NCI-H2081 (cell line): ENCODE measurements at places on chromosomes 1 and 21.

DNA sequence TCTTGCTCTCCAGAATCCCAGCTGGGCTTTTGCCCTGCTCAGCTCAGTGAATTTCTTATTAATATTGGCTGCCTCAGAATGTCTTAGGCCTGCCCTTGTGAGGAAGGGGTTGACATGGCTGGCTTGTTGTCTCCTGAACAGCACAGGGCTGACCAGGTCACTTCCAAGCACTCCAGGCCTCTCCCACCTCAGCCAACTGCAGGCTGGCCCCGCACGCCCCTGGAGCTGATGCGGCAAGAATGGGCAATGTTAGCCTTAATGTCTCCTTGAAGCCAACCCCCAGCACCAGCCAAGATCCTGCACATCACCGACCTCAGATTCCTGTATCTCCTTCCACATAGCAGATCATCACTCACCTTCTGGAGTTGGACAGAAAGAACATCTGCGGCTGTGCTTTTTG lies 598.6 kb downstream of the AJAP1 start:
- no peak for DNase-seq

- peak; percentile 81 for DNase-seq
These were observed 69.8 kb upstream of the HAO2 start for GRCh38 chr1:119298687-119299303.

GRCh38 chr1:53270107-53270506 lies 31.8 kb upstream of the MAGOH start:
- DNase-seq = no peak

GRCh38 chr21:26946744-26947446 lies 20.0 kb downstream of the ADAMTS5 start:
- DNase-seq = no peak

- no peak for DNase-seq
These were observed 42.6 kb downstream of the KIRREL1 start for GRCh38 chr1:158035976-158036583.

- DNase-seq = no peak
These were observed 6.8 kb downstream of the SCYL3 start for GRCh38 chr1:169886931-169887330.

GRCh38 chr1:3609016-3609768 lies 2.1 kb downstream of the MEGF6 start:
- no peak for DNase-seq

DNA sequence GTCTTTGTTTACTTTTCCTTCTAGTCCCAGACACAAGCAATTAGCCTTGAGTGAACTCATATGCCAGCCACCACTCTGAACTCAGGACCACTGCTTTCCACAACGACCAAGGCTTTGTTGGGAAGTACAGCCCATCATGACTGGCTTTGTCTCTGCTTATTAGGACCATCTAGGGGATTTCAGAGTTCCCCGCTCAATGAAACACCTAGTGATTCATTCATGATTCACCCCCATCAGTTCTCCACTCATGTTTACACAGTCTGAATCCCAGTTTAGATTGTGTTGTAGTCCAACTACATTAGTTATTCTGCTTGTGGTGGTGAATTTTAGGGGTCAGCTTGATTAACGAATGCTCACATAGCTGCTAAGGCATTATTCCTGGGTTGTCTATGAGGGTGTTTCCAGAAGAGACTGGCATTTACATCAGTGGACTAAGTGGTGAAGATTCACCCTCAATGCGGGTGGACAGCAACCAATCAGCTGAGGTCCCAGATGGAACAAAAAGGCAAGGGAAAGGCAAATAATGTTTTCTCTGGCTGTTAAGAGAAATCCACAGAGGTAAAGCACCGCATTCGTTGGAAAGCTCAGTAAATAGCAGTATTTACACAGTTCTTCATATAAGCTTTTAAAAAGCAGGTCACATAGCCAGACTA lies 122.7 kb downstream of the RGS21 start:
- DNase-seq = no peak

DNA sequence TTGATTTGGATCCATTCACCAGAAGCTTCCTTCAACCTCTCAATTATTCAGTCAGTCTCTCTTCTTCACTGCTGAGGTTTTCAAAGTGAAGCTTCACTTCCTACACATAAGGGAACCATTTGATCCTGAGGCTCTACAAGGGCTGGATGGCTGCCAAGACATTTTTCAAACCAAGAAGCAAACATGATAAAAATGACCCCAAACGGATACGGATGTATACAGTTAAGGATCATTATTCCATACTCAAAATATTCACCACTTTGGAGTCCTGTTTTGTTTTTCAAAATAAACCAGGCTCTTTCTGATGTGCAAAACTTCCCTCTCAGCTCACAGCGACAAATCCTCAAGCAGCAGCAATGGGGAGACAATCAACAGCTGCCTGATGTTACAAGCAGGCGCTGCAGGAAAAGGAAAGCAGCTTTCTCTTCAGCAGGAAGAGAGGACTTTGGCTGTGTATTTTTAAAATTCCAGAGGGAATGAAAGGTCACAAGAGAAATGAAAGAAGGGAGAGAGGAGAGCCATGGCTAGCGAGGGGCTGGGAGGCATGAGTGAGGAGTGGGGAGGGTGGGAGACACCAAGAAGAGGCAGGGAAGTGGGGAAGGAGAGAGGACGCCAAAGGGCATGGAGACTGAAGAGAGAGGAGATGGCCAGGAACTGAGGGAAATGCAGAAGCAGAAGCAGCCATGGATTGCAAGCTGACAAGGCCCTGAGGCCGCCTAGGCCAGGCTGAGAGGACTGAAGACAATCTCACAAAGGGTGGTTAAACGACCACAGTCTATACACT lies 145.4 kb downstream of the SLC45A1 start:
- peak; percentile 62 for DNase-seq

GRCh38 chr21:38159355-38159754 lies 97.4 kb upstream of the KCNJ15 start:
- DNase-seq = peak; percentile 33

DNA sequence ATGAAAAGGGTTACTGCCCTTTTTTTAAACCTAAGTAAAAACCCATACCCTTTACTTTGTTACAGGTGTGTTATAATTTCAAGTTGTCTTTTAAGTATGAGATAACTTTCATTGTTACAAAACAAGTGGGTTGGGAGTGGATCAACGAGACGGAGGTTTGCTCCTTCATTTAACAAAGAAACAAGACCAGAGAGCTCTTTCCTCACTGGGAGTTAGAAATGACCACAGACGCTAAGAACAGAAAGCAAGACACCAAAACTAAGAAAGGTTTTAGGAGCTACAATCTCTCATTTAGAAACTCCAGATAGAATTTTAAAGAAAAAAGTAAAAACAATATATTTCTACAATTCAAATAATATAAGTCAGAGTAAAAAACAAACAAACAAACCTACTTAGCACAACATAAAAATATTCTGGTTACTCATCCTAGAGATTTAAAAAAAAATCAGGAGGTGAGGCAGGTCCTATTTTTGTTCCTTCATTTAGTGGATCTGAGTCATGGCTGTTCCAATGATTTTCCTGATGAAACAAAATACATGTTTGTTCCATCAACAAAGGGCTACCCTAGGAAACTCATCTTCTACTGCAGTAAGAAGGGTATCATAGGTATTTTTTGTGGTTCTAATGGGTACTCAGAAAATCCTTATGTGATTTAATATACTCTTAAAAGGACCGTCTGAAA lies 33.0 kb downstream of the APP start:
- DNase-seq = no peak

DNA sequence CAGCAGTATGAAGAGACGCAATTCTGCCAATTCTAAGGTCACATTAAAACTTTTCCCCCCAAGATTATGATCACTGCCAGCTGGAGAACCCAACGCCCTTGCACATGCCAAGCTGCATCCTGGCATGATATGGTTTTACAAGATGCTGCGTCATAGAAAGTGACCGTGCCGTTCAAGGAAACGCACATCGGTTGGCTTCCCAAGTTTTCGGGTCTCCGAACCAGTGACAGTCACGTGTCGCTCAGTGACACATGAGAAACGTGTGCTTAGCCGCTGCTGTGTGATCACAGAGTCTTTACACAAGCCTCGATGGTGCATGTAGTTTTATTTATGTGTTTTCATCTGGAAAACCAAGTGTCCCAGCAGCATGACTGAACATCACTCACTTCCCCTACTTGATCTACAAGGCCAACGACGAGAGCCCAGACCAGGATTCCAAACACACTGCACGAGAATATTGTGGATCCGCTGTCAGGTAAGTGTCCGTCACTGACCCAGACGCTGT lies 7.4 kb downstream of the SMIM1 start:
- no peak for DNase-seq

DNA sequence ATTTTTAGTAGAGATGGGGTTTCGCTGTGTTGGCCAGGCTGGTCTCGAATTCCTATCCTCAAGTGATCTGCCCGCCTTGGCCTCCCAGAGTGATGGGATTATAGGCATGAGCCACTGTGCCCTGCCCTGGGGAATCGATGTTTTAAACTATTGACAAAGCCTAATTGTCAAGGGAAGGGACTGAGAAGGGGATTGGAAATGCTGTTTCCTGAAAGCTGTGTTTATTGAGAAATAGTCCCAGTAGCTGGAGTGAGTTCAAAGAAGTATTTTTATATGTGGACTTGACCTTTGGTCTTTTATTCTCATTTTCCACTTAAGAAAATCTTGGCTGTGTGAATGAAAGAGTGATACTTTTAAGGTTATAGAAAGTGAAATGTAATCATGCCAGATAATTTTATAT lies 47.5 kb downstream of the KIF1B start:
- no peak for DNase-seq

DNA sequence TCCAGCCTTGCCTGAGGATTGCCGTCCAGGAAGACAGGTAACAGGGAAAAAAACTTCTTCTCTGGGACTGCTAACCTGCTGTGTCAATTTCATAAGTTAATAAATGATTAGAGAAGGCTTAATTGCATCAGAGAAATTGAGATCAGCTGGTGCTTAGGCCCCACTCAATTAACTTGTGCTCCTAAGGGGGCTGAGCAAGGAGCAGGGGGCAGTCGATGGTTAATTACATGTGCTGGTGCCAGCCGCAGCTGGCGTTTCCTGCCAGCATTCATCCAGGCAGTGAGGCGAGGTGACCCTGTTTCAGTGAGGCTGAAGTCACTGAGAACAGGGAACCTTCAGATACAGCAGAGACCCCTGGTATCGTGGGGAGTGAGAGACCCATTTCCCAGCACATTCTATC lies 60.0 kb downstream of the FAM163A start:
- peak; percentile 51 for DNase-seq

GRCh38 chr1:154219541-154219940 lies 1.2 kb upstream of the UBAP2L start:
- DNase-seq = peak; percentile 25

GRCh38 chr1:204902671-204903070 lies 32.0 kb downstream of the NFASC start:
- DNase-seq = no peak

DNA sequence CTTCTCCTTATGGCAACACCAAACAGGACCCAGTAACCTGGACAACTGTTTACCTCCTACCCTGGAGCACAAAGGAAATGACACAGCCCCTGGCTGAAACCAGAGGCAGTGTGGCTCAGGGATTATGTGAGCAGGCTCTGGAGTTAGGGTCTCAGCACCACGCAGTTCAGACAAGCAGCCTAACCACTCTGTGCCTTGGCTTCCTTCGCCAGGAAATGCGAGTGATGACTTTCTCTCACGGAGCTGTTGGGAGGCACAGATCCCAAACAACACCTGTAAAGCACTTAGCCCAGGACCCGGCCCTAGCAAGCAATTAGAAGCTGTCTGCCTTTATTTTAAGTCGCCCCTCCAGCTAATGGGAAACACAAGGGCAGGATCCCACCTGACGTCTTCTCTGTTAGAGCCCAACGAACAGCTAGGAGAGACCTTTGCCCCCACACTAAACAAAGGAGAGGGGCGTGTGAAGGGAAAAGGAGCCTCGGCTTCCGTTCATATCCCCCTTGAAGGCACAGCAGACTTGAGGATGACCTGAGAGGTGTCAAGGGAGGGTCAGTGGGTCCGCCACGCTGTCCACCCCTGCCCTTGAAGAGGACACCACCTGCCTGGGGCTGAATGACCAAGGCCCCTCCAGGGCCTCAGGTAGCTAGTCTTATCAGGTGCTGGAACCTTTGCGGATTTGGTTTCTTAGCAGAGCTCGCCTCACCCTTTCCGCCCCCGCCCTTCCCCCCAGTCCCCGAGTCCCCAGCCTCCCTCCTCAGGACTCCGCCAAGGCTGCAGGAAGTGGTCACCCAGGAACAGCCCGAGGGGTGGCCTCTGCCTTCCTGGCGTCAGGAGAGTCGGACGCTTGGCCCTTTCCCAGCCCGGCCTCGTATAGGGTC lies 860 bp downstream of the TMEM63A start:
- DNase-seq = no peak

- no peak for DNase-seq
These were observed 59.9 kb downstream of the LRRC8C start for GRCh38 chr1:89692601-89693521.

GRCh38 chr21:31410499-31411131 lies 66.6 kb upstream of the TIAM1 start:
- no peak for DNase-seq

GRCh38 chr1:169466259-169467230 lies 19.2 kb downstream of the SLC19A2 start:
- DNase-seq = peak; percentile 39

GRCh38 chr1:19689856-19690255 lies 25.2 kb downstream of the HTR6 start:
- no peak for DNase-seq

DNA sequence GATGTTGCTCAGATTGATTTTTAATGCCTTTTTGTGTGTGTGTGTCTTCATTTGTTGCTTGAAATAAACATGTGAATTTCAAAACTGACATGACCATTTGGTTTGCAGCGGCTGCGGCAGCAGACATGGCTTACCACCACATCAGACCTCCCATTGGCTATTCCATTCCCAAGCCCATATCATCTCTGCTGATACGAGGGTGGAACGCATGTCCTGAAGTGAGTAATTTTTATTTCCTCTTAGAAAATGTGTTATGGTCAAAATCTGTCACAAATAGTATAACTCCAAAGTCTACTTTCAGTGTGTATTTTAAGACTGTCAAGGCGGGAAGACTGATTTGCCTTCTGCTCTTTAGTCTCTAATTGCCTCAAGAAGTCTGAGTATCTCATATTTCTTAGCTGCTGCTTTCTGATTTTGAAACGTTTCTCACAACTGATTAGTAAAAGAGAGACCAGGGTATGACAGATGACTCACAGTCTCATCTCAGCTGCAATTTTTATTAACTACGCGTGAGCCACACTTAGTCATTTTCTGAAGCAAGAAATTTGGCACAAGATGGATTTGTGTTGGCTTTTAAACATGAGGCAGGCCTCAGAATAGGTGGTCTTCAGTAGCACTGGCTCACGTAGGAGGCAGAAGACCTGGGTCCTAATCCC lies 49.0 kb downstream of the LRRC53 start:
- no peak for DNase-seq

- no peak for DNase-seq
These were observed 76.7 kb upstream of the CD1D start for GRCh38 chr1:158103861-158104522.

- no peak for DNase-seq
These were observed 23.0 kb downstream of the RNF2 start for GRCh38 chr1:185068341-185068740.

DNA sequence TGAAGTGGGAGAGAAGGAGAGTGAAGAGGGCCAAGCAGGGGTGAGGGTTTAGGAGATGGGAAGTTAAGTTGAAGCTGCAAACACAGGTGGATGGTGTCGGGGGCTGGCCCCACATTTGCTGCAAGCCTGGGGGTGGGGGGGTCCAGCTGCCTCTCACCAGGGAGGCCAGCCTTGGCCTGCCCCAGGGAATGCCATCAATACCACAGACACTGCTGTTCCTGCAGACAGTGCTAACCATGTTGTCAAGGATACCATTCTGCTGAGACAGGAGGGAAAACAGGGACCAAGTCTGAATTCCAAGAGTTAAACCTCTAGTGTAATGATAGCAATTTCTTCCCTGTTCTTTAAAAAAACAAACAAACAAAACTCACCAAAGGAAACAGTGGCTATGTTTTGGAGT lies 8.0 kb downstream of the MECR start:
- no peak for DNase-seq

GRCh38 chr21:44612029-44612486 lies at the start of gene KRTAP10-8:
KRTAP10-8 (plus strand) TSS chr21:44612079; CDS start chr21:44612101, 22 bp downstream.
- no peak for DNase-seq
